Activated CD8-positive, alpha-beta memory T cell treated with anti-CD3 and anti-CD28 coated beads for 4 hours (primary cell): ENCODE measurements at places on chromosomes 1 and 21.

- DNase-seq, result no peak
Measured at GRCh38 chr1:3125546-3126368, 56.8 kb downstream of the PRDM16 start.

DNA sequence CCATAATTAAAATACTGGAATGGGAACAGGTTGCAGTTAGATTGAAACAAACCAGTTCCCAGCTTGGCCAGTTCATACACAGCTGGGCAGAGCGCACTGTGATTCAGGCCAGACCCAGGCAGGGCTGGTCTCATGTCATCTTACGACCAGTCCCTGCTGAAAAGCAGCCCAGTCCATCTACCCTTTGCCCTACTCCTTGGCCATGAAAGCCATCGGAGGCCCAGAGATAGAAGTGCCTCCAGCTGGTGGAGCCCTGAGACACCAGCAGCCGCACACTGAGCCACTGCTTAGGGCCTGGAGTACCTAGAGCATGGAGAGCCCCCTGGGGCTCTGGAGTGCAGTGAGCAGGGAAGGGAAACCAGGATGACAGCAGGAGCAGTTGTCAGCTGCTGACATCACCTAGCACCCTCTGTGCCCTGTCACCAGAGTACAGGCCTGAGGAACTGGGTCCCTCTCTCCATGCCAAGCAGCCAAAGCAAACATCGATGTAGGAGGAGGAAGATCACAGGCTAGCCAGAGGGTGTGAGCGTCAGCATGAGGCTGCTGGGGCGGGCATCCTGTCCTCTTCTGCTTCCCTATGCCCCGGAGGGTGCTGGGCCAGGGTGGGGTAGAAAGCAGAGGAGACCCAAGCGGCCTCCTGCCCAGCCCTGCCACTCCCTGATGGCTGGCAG, 34.2 kb upstream of the TMEM125 start:
- DNase-seq, result no peak

DNA sequence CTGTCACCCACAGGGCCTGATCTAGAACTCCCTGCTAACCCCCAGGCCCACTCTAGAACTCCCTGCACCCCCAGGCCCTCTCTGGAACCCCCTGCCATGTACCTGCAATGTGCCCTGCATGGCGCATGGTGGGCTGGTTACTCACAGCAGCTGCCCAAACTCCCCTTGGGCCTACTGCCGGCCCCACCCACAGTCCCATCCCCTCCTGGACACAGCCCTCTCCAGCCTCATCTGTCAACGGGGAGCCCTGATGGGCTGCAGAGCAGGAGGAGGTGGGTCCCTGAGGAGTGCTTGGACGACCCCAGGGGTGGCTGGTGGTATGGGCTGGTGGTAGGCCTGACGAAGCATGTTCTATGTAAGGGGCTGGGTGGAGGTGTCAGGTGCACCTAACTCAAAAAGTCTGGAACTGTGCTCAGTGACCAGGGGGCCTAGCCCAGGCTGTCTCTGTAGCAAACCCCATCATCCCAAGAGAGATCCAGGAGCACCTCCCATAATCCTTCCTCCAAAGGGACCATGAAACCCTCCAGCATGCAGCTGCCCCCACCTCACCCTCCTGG, 19.0 kb upstream of the PRSS38 start:
- no peak for DNase-seq

GRCh38 chr1:26470878-26471497, 1.3 kb upstream of the HMGN2 start:
- DNase-seq, result no peak

DNA sequence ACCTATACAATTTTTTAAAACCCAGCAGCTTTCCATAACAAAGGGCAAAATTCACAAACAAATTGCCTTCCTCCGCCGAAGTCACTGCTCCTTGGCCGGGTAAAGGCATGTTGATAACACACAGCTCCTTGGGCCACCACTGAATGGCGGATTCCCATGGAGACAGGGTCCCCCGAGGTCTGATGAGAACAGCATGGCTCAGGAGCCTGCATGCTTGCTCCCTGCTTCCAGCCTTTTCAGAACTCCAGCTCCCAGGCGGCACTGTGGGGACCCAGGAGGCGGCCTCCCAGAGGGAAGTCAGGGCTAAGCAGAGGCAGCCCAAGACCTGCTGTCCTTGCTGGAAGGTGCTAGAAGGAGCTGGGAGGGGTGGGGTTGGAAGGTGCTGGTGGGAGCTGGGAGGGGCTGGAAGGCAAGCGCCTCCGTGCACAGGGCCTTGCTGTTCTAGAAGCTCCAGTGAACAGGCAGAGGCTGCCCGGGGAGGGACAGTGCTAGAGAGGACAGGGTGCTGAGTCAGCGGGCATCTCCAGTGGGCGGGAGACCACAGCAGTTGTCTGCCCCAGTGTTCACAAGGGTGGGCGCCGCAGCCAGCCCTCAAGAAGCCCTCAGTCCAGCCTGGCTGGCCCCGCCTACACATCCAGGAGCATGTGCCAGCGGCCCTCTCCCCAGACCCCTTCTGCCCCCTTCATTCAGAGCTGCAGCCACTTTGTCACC, 35.1 kb downstream of the PRDM16 start:
- no peak for DNase-seq

- DNase-seq, result no peak
Measured at GRCh38 chr1:229224308-229224707, 46.6 kb upstream of the RAB4A start.

DNA sequence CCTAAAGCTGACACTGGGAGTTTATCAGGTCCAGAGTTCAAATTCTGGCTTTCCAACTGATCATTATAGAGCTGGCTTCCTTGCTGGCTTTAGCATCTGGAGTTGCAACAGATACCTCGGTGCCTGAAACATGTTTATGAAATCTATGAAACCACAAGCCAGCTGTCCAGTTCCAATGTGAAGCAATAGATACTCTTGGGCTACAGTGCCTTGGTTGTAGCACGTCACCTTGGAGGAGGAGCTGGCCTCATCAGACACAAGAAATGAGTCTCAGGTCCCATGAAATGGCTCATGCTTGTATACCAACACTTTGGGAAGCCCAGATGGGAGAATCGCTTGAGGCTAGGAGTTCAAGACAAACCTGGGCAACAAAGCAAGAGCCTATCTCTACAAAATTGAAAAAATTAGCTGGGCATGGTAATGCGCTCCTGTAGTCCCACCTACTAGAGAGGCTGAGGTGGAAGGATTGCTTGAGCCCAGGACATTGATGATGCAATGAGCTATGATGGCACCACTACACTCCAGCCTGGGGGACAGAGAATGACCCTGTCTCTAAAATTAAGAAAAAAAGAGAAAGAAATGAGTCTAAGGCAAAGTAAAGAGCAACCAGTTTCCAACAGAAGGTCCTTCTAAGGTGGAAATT, 132.5 kb upstream of the ZNF648 start:
- DNase-seq, result no peak

DNA sequence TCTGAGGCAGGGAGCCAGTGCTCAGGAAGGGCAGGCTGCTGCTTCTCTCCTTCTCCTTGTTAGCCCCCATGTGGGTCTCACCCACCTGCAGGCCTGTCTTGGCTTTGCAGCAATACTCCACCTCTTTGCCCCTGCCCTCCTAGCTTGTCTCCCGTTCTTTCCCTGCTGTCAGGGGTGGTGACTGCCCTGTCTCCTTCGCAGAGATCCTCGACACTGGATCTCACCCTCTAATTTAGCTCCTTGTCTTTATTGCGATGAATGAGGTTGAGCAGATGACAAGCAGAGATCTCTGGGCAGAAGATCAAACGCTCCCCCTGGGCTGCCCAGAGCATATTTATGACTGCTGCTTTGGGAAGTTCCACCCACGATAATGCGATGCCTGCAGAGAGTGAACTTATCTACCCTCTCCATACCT, 199.2 kb downstream of the ROR1 start:
- no peak for DNase-seq

GRCh38 chr1:116573431-116574095, 2.7 kb upstream of the CD58 start:
- no peak for DNase-seq
